ENCODE measurements at places on chromosomes 1 and 21.

GRCh38 chr21:18161841-18162240, 82.8 kb upstream of the CHODL start:
- no peak for DNase-seq

GRCh38 chr1:228374711-228375577, 31.7 kb downstream of the TRIM11 start:
- no peak for DNase-seq

GRCh38 chr1:218886101-218886871, 287.4 kb upstream of the LYPLAL1 start:
- DNase-seq, result no peak

- no peak for DNase-seq
These were observed 131.7 kb downstream of the BRINP2 start for GRCh38 chr1:177302357-177303044.

- no peak for DNase-seq
These were observed 12.2 kb downstream of the CDC42BPA start for GRCh38 chr1:227305894-227306626.
